NCI-H2029 treated with DMSO at 0.1 percent for 48 hours (cell line): ENCODE measurements at places on chromosomes 7 and 10.

DNA sequence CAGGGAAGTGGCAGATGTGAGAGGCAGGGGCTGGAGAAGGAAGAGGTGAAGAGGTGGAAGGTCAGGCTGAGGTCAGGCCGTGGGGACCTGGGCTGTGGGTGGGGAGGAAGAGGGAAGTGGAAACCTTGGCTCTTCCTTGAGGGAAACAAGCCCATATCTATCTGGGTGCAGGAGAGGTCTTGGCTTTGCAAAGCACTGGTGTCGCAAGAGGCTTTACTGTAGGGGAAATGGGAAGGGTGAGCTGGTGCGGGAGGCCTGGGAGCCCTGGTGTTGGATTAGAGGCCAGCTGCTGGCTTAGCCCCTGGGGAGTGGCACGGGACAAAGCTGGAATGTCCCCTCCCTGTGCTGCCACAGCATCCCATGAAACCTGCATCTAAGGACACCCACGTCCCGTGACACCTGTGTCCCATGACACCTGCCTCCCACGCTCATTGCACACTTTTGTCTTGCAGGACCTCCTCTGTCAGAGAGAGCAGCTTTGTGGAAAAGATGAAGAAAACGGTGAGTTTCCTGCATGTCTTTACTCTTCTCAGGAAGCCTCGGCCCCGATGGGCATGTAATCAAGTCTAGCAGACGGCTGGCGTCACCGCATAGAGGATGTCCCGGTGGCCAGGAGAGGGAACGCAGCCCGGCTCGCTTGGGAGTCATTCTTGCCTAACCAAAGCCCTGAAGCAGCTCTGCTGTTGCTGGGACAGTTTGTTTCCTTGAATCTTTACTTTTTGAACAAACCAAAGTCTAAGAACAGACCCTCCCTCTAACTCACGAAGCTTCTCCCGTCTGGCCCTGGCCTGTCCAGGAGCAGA lies 22.2 kb downstream of the TMEM120A start:
- DNase-seq = no peak

DNA sequence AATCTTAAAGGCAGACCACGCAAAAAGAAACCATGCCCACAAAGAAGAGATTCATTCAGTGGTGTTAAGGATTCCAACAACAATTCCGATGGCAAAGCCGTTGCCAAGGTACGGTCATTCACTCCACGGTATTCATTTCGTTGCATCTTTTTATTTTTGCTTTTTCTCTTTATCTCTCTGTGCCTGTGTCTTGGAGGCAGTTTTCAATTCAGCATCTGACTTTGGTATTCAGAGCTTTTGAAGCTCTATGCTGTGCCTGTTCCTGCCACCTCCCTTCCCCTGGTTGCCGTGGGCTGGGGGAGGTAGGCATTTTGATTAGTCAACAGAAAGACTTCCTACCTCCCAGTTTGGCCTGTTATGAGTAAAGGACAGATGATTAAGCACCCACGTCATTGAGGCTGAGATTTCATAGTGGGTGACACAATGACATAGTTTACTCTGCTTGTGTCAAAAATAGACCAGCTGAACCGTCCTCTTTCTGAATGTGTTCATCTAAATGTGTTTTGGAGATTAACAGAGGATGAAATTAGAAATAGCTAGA lies 149.5 kb downstream of the ARID5B start:
- DNase-seq = no peak

DNA sequence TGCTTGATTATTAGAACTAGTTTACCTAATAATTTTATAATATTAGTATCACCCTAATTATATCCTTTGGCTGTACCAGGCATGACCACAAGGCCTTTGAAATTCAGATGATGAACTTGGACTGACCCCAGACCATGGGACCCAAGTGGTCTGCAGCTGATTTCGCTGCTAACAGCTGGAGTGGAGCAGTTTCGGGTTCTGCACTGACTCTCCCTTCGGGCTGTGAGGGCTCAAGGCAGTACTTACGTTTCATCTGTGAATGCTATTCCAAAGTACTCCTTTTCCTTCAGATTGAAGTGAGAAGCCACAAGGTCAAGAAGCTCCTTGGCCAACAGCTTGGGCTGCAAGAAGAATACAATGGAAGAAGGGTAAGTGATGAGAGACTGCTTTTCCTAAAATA lies 223.8 kb downstream of the PRPF18 start:
- no peak for DNase-seq

DNA sequence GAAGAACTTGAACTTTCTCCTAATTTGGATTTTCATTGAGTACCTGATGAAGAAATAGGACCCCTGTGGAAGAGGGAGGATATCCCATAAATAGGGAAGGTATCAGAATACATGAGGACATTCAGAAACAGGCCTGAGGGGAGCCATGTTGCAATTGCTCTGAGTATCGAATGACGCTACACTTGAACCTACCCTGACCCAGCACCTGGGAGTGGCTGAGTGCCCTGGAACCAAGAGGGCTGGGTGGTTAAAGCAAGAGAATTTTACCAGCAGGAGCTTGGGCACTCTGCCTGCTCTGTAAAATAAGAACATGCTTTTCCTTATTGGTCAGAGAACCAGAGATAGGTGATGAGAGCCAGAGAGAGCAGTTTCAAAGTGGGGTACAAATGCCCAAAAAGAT lies 7.2 kb downstream of the NEUROD6 start:
- DNase-seq = no peak

DNA sequence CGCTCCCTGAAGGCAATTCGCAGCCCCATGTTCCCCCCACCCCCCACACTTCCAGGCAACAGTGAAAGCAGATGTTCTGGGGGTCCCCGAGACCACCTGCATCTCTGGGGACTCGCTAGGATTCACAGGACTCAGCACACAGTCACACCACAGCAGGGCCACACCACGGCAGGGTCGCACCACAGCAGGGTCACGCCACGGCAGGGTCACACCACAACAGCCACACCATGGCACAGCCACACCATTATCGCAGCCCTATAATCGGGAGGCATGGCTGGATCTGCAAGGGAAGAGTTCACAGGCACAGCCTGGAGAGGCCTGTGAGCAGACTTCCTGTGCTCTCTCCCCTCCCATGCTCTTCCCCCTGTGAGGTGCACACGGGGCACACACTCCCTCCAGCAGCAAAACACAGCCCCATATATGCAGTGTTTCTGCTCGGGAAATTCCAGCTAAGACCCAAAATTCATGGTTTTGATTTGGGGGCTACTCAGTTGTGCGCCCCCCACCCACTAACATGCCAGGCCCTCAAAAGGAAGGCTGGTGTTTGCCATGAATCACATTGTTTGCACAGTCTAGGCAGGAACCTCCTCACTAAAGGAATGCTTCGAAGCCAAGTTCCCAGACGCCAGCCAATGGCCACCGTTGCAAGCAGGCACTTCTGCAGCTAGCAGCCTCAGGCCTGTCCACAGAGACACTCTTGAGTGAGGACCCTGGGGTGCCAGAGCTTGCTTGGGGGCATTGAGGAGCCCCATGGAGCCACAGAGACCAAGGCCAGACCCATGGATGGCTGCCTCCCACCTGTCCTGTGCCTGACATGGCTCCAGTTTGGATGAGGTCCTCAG lies 7.0 kb upstream of the DPYSL4 start:
- DNase-seq = no peak

- DNase-seq = no peak
Observed at GRCh38 chr7:149625947-149626392, 128.4 kb upstream of the ZNF746 start.

- DNase-seq = no peak
Observed at GRCh38 chr7:128309976-128310375, 33.7 kb downstream of the RBM28 start.

- DNase-seq = no peak
Observed at GRCh38 chr10:131453721-131454634, 142.5 kb upstream of the TCERG1L start.

GRCh38 chr7:48742079-48742798 lies 182.1 kb upstream of the CDC14C start:
- no peak for DNase-seq

DNA sequence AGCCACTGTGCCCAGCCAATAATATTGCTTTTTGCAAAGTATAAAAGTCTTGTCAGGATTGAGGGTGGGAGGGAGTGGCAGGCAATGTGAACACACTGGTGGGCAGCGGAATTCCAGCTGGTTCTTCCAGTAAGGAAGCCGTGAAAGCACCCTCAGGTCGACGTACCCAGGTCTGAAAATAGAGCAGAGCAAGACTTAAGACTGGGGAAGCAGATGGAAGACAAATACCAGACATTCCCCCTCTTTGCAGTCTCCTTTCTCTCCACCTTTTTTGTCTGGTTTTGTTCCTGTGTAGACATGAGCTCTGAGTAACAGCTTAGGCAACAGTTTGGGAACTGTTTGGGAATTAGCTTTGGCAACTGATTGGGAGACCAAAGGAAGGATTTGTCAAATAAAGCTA lies 17.6 kb upstream of the CSTF2T start:
- no peak for DNase-seq

GRCh38 chr7:29287366-29287765 lies 92.8 kb downstream of the CHN2 start:
- no peak for DNase-seq

GRCh38 chr7:36951257-36951697 lies 227.0 kb upstream of the AOAH start:
- no peak for DNase-seq

DNA sequence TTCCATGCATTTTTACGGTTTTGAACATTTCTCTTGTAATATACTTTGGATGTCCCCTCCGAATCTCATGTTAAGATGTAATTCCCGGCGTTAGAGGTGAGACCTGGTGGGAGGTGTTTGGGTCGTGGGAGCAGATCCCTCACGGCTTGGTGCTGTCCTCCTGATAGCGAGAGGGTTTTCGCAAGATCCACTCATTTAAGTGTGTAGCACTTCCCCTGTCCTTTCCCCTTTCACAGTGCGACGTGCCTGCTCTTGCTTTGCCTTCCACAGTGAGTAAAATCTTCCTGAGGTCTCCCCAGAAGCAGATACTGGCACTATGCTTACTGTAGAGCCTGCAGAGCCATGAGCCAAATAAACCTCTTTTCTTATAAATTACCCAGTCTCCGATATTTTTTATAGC lies 6.6 kb downstream of the GPR141 start:
- DNase-seq = no peak

GRCh38 chr7:1223196-1223981 lies 9.3 kb upstream of the UNCX start:
- DNase-seq = no peak

DNA sequence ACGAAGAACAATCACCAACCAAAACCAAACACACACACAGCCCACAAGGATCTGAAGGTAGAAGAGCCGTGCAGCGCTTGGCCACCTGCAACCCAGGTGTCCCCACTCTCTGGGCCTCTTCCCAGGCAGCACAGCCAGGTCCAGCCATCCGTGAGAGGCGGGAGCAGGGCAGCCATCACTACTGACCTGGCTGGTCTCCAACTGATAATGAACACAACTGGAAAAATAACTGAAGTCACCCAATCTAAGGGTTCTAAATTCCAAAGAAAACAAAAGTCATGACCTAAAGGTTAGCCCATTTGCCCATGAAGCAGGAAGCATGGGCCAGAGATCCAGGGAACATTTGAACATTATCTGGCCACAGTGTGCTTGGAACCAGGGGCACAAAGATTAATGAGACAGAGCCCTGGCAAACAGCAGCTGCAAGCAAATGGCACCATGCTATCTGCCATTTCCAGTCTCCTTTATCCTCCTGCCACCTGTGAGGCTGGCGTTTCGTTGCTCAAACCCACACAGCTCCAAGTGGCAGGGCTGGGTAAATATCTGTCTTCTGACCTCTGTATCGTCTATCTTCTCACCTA lies 207.9 kb downstream of the TNS3 start:
- peak; percentile 57 for DNase-seq

- no peak for DNase-seq
Observed at GRCh38 chr7:121219026-121219425, 109.8 kb upstream of the WNT16 start.

GRCh38 chr10:13894412-13895093 lies 307.8 kb downstream of the PRPF18 start:
- DNase-seq = no peak

DNA sequence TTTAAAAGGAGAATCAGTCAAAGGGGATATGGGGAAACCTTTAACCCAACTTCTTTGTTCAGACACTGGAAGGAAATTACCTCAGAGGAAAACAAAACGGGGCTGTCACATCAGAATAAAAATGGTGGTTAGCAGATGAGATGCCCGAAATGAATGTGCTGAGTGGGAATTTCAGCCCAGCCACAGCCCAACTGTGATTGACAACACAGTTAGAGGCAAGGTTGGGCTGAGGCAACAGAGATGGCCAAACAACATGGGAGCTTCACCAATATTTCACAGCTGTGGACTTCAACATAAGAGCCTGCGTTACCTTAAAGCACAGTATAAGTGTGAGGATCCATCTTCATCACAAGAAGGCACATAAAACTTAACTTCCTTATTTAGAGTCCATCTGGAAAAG lies 133.5 kb upstream of the PTPRZ1 start:
- no peak for DNase-seq

DNA sequence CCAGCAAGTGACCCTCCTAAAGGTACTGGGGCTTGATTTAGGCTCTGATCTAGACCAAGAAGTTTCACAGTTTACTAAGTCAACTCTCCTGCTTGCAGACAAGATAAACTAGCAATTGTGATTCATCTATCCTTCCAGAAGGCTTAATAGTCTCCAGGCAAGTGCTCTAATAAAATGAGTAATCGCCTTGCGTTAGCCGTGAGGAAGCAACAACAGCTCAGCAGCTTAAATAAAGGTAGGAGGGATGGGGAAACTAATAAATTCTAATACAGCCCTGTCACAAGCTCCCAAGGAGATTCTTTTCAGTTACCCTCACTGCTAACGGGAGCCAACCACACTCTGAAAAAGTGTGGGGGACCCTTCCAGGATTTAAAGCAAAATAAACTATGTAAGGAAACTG lies 48.4 kb downstream of the FRMD4A start:
- no peak for DNase-seq
